ENCODE measurements at places on chromosomes 2 and 18.
A peak's percentile ranks its signal among the peaks of the same experiment; 100 is the strongest.

GRCh38 chr2:20326163-20326780, 24.4 kb downstream of the PUM2 start:
- no peak for DNase-seq

GRCh38 chr2:222950638-222951285, 89.9 kb downstream of the ACSL3 start:
- no peak for DNase-seq

DNA sequence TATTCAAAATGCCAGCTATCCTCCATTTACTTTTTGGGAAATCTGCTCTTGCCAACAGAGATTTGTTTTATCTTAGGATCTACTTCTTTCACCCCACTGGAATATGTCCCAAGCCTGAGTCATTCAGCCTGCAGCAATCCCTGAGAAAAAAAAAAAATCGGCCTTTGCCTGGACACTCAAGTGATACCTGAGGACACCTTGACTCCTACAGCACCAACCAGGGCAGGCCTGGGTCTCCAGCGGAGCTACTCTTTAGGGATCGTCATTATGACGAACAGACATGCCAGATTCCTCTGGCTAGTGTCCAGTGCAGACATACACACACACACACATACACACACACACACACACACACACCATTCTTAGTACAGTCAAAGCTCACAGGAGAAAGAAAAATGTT, 2.2 kb upstream of the UGT1A6 start:
- DNase-seq, result no peak

GRCh38 chr2:213219816-213220215, 64.4 kb upstream of the SPAG16 start:
- DNase-seq, result no peak

DNA sequence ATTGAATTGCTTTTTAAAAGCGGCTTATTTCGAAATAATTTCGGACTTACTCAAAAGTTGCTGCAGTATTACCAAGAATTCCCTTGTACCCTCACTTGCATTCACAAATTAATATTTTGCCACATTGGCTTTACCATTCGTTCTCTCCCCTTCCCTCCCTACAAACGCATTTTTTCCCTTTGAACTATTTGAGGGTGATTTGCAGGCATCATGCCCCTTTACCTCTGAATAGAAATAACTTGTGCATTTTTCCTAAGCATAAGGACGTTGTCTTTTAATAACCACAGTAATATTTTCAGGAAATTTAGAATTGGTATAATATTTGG, 608 bp downstream of the CCDC138 start:
- DNase-seq, result no peak

DNA sequence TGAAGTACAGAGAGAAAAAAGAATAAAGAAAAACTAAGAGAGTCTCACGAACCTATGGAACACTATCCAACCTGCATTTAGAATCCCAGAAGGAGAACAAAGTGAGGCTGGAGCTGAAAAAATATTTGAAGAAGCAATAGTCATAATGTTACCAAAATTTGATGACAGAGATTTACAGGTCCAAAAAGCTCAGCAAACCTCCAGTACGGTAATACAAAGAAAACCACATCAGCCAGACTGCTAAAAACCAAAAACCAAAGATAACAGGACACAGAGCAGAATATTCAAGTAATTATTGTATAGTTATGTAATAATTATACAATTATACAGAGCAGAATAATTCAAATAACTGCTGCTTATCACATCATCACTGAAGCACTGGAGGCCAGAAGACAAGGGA, 23.7 kb downstream of the ATL2 start:
- DNase-seq, result no peak

- DNase-seq, result no peak
Observed at GRCh38 chr2:10447300-10447894, 730 bp downstream of the ODC1 start.

DNA sequence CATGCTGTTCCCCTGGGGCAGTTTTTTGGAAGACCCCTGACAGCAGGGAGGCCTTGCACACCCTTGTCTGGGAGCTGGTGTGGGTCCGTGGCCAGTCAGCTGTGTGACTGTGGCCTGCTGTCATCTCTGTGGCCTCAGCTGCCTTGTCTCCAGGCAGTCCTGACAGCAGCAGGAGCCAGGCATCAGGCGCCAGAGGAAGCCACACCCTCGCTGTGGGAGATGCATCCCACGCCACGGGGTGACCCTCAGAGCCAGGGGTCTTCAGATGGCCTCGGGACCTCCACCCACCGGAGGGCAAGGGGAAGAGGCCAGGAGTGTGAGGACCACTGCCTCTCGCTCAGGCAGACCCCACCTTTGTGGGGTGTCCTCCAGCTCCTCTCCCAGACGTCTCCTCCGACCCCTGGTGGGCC, 5.0 kb downstream of the BOK start:
- no peak for DNase-seq

GRCh38 chr2:157431176-157431575, 12.7 kb downstream of the CYTIP start:
- DNase-seq, result no peak

DNA sequence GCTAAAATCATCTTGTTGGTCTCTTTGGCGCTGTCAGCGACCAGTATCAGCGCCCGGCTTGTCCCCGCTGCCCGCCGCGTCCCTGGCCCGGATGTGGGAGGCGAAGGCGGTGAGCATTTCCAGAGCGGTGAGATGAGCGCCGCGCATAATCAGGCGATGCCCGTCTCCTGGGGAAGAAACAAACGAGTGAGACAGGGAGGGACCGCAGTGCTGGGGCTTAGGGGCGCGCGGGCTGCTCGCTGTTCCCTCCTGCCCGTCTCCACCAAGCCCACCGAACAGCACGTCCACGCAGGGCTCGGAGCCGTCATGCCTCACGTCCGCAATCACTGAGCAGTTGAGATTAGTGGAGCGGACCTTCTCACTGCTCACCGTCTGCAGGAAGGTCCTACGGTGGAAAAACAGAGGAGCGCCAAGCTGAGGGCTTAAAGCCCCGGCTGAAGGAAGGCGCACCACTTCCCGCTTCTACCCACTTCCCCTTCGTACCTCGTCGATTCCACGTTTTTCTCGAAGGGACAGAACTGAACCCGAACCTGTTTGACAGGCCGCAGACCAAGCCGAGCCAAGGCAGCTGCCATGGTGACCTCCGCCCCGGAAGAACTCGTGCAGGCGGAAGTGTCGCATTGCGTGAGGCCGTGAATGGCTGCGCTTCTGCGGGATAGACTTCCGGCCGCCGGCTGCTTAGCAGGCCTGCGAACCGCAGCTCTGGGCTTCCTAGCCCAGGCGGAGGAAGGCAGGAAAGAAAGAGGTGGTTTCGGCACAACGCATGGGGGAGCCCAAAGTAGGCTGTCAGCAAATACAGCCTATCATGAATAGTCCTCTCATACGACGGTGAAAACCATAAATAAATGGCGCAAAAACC, at the start of gene MRPL53:
Gene MRPL53 (minus strand): TSS at position 595 of the 859 bp plus-strand sequence. CDS start 20 bp downstream, at position 575.
- peak; percentile 99 for DNase-seq

- no peak for DNase-seq
Observed at GRCh38 chr18:63578357-63578958, 8.7 kb upstream of the SERPINB13 start.

GRCh38 chr2:37654419-37654818, 17.0 kb downstream of the CDC42EP3 start:
- no peak for DNase-seq

- DNase-seq, result no peak
Observed at GRCh38 chr2:72629062-72629461, 196.8 kb downstream of the EXOC6B start.

DNA sequence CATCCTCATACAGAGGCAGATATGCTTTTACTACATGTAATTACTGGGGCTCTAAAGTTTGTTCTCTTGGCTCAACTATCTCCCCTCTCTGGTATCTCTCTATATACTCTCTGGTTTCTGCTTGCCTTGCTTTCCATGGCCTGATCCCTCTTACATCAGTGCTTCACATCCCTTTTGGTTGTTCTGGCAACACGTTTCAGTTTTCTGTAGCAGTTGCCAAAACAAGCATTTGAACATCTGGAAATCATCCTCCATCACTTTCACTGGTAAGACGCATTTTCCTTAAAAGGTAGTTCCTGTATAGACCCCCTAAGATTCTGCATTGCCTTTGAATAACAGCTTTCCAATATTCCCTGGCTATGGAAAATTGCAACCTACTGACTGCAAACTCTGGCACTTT, 25.9 kb downstream of the COL5A2 start:
- DNase-seq, result no peak

DNA sequence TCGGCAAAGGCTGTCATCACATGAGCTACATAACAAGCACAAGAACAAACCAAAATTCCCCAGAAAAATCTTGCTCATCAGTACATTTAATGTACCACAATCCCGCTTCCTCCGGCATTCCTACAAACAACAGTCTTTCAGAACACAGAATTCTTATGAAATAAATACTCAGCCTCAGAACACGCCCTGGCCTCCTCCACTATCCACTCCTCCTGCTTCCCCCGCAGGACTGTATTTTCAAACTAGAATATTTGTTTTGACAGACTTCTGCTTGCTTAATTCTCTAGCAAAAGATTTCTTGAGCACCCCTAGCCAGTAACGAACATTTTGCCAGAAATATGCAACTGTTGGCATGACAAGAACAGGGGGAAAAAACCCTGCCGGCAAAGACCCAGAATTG, 131.2 kb downstream of the THADA start:
- no peak for DNase-seq

- DNase-seq, result no peak
Observed at GRCh38 chr2:24304098-24304497, 56.2 kb downstream of the ITSN2 start.
